ENCODE measurements at places on chromosomes 3 and 15. TPM values are rescaled to one million over a fixed set of nuclear protein-coding genes. Genes with fewer than 3 reads are reported as not detected.

DNA sequence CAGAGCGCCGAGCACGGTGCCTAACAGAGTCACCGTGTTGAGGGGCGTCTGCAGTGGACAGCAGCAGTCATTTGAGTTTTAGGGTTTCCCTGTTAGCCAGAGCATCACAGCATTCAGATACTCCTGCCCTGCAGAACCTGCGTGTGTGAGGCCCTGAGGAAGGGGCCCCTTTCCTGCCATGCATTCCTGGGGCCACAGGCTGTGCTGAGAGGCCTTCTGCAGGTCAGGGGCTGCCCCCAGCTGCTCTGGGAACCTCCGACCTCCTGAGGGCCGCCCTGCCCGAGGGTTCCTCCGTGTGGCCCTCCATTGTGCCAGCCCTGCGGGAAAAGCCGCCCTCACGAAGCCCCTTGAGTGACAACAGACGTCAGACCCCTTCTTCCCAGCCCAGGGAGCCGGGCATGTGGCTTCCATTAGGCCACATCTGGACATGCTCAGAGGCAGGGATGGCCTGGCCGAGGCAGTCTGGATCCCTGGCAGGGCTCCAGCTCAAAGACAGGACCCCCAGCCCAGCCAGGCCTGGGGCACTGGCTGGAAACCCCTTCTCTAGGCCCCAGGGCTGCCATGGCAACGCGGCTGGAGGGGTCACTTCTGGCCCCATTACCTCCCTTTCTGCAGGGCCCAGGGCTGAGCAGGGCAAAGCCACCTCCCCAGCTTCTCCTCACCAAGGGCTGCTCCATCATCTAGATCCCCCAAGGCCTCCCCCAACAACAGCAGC, 25.3 kb downstream of the FBLN2 start:
- DNase-seq = no peak

DNA sequence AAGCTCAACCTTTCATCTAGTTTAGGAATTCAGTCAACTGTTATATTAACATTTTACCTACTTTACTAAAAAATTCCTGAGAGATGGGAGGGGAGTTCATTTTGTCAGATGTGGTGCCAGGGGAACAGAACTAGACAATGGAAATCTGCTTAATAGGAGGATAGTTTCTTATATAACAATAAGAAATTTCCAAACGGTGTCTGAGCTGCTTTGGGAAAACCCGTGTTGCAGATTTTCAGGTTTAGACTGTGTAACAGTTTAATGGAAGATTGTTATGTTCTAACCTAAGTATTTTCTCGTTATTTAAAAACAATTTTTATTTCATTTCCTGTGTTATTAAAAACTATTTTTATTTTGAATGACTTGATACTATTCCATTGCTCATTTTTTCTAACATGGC, 19.3 kb downstream of the IQGAP1 start:
- DNase-seq = no peak

GRCh38 chr3:141940194-141940776, 63.8 kb downstream of the ATP1B3 start:
- no peak for DNase-seq

GRCh38 chr3:7897655-7898054, 604.0 kb upstream of the LMCD1 start:
- DNase-seq = no peak

- DNase-seq = peak; percentile 19
Measured at GRCh38 chr3:49906073-49906743, 2.5 kb upstream of the MST1R start.

GRCh38 chr3:47485812-47486211, 10.1 kb upstream of the SCAP start:
- no peak for DNase-seq

DNA sequence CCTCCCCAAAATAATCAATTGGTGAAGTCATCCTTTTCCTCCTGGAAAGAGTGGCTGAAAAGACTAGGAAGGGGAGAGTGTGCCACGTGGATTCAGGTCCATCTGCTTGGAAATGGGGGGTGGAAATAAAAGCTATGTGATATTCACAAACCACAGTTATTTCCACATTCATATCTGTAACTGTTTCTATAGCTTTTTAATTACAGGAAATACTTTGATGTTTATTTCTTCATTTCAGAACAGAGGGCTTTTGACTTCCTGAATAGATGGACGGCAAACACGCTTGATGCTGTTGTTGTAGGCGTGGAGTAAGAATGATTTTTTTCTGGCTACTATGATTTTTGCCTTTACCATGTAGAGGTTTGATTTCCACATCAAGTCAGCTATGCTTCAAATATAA, 10.1 kb downstream of the AADACL2 start:
- DNase-seq = no peak

DNA sequence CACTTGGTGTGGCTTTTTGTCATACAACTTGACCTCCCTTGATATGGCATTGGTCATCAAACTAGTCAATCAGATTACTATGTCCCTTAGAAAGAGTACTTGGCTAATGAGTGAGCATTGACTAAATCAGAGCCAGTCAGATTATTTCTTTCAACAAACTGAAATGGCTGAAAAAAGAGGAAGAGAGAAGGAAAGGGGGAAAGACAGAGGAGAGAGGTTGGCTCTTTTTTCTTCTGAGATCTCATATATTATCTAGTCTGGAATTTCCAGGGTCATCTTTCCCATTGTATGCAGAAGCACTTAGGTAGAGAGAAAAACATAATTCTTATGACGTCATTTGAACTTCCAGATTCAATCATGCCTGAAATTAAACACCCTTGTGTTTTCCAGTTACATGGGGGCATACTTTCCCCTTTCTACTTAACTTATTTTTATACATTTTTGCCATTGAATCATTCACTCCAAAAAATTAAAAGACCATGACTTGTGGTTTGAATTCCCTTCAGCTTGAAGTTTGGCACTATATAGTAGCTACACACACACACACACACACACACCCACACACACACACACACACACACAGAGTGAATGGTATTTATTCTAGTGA, 387.8 kb downstream of the LSAMP start:
- DNase-seq = no peak

Gene FANCD2OS
- total RNA-seq = not detected

Gene NCEH1
- total RNA-seq = 0.72 TPM

DNA sequence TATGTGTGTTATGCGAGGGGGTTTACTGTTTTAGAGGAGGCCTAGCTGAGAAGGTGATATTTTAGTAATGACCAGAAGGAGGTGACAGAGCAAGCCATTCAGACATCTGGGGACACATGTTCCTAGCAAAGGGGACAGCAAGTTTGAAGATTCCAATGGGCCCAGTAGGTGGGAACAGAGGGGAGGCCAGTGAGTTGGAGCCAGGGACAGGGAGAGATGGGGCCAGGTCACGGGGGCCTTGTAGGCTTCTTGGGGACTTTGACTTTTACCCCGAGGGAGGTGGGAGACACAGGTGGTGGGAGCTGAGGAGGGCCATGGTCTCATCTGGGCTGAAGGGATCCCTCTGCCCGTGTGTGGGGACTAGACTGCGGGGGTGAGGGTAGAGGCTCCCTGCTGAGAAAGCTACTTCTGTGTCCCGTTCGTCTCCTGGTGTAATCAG, 72.5 kb downstream of the MGLL start:
- no peak for DNase-seq

DNA sequence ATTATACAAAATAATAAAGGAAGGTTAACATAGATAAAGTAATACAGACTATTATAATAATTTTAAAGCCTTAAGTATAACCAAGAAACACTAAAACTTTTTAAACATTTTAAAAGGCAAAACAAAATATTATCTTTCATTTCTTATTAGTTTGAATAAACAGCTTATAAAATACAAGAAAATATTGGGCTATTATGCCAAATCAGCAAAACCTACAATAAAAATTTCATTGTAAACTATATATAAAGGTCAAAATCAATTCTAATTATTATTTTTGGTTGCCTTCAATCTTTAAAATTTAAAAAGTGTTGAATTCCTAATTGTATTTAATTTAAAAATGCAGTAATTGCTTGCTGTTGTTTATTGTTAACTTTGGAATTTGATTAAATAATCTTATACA, 430.0 kb downstream of the ROBO1 start:
- DNase-seq = no peak

Gene TEX9
- total RNA-seq = 1.1 TPM

Gene MYZAP
- not detected for total RNA-seq

- DNase-seq = no peak
Measured at GRCh38 chr3:117567906-117568305, 858.3 kb downstream of the TUSC7 start.

- DNase-seq = no peak
Measured at GRCh38 chr3:127451321-127451720, 139.2 kb downstream of the TPRA1 start.

DNA sequence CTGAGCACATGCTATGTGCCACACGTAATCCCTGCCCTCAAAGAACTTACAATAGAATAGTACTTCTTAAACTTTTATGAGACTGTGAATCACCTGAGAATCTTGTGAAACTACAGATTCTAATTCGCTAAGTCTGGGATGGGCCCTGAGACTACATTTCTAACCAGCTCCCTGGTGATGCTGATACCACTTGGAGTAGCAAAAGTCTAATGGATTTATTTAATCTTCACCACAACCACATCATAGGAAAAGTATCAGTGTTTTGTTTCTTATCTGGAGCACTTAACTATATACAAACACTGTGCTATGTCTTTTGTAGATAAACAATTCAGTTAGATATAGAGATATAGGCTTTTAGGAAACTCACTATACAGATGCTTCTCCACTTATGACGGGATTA, 23.8 kb upstream of the TCF12 start:
- no peak for DNase-seq

GRCh38 chr3:69244039-69244438, 121.6 kb upstream of the LMOD3 start:
- no peak for DNase-seq

Gene FBXW12
- not detected for total RNA-seq

Gene LRRC3B
- total RNA-seq = not detected

- DNase-seq = no peak
Measured at GRCh38 chr3:143146486-143147274, 27.1 kb downstream of the CHST2 start.

DNA sequence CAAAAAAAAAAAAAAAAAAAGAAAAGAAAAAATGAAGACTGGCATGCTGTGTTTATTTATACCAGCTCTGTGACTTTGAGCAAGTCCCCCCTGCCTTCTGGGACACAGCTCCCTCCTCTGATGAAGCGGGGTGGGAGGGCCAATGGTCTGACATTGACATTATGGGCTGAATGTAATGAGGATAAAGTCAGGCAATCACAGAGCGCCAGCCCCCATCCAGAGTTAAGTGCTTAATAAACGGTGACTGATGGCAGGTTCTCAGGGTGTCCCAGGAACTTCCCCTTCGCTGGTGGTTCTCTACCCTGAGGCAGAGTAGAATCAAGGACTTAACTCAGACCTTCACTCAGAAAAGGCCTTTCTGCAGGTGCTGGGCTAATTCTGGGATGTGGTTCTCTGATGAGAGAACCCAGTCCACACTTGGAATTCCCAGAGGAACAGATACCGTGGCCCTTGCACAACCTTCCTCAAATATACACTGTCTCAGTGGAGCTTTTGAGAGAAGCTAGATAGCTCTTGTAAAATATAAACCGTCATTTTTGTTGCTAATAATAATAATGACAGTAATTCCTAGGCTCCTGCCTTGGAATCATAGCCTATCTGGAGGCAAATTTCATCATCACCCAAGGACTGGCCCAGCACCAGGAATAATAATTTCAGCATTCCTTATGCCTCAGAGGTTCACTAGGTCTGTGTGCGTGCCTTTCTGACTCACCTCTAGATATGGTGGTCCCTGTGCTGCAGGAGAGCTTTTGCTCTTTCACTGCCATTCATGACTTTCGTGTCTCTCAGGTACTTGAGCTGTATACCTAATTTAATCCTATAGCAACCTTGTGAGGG, 115.8 kb downstream of the RPLP1 start:
- DNase-seq = no peak

DNA sequence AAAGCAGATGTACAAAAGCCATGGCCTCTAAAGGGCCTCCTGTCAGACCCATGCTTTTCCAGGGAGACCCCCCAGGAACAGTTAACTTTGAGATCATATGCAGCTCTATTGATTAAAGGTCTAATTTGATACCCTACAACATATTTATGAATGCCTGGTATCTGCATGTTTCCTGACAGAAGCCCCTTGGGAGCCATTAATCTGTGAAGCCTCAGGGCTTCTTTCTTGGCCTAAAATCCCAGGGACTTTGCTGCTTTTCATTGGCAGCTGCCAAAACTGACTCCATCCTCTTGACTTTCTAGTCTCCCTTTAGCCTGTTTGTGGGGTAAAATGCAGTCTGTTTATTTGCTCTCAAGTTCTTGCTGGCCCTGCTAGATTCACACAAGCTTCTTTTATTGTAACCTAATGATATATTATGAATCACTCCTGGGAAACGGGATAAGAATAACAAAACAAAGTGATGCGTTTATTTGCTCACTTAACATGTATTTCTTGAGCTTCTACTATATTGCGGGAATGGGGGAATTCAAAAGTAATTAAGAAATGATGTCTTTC, 257.0 kb downstream of the LSAMP start:
- DNase-seq = no peak

GRCh38 chr3:192929146-192929545, 11.5 kb upstream of the MB21D2 start:
- DNase-seq = no peak

Gene ADAMTSL3
- total RNA-seq = not detected

GRCh38 chr15:52759969-52760368, 30.2 kb downstream of the ONECUT1 start:
- DNase-seq = no peak

Gene DTWD1
- total RNA-seq = 8.7 TPM

Gene CTDSPL2
- total RNA-seq = 103 TPM

DNA sequence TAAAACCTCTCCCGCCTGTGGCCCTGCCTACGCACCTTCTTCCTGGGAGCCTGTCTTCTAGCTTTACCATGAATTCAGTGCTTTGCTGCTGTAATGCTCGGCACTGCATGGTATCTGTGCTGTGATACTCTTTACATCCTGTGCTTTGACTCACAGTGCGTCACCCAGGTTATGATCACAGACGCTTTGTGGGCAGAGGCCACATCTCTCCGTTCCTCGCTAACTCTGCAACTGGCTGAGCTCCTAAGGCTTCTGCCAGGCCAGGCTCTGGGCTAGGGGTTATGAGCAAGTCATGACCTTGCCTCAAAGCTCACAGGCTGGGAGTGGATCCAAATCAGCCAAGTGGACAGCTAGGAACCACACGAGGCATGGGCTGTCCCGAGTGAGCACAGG, 23.2 kb downstream of the SPTBN5 start:
- DNase-seq = peak; percentile 61

GRCh38 chr3:141421639-141422319, 53.5 kb downstream of the ZBTB38 start:
- no peak for DNase-seq

Gene SLC9C1
- total RNA-seq = not detected

GRCh38 chr15:78398076-78398825, 39.8 kb upstream of the IREB2 start:
- no peak for DNase-seq

- no peak for DNase-seq
Measured at GRCh38 chr3:65540666-65541065, 498.1 kb downstream of the MAGI1 start.

Gene MCCC1
- 25.9 TPM for total RNA-seq

Gene CERS3
- total RNA-seq = 0.92 TPM

- peak; percentile 66 for DNase-seq
Measured at GRCh38 chr15:91853948-91854638, 585 bp downstream of the SLCO3A1 start.

Data from CD8-positive, alpha-beta T cell (primary cell).